AG09309 (cell line): ENCODE measurements at places on chromosomes 7 and 10.

GRCh38 chr10:33252794-33253203 lies 81.7 kb downstream of the NRP1 start:
- peak; percentile 71 for DNase-seq

- DNase-seq, result no peak
Measured at GRCh38 chr7:142376356-142376997, 118.6 kb upstream of the PRSS58 start.

DNA sequence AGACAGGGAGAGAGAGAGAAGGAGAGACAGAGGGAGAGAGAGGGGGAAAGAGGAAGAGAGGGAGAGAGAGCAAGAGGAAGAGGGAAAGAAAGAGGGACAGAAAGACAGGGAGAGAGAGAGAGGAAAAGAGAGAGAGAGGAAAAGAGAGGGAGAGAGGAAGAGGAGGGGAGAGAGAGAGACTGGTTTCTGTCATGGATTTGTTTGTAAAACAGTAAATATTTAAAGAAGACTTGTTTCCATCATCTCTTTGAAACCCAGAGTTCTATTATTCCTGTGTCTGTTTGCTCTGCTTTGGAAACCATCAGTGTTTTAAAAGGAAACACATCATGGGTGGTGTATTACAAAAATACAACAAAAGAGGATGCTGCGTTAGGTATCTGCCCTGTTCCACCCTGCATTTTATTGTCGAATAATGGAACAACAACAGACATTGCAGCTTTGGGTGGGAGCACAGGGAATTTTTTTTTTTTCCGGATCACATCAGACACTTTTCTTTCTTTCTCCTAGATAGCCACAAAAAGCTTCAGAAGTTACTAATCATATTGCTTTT lies 150.7 kb upstream of the RSU1 start:
- no peak for DNase-seq

- no peak for DNase-seq
Measured at GRCh38 chr10:131654471-131655087, 246.2 kb upstream of the PPP2R2D start.

- no peak for DNase-seq
Measured at GRCh38 chr7:147311336-147311735, 1194.7 kb downstream of the CNTNAP2 start.

GRCh38 chr7:3956949-3957348 lies 655.9 kb downstream of the SDK1 start:
- DNase-seq, result no peak

DNA sequence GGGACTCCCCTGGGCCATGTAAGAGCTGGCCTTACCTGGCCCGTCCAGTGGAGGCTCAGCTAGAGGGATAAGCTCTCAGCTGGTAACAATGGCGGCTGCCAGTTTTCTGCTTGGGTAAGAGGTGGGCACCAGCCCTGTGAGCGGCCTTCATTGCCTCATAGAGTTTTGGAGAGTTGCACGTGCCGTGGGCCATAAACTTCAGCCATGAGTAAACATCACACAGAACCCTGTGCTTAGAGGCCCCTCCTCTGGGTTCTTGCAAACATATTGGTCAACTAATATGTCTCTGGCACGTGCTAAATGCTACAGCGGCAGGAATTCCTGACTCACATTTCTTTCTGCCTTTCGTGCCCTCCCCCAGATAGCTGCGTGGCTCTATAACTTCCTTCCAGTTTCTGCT lies 103.9 kb upstream of the LEP start:
- peak; percentile 39 for DNase-seq

DNA sequence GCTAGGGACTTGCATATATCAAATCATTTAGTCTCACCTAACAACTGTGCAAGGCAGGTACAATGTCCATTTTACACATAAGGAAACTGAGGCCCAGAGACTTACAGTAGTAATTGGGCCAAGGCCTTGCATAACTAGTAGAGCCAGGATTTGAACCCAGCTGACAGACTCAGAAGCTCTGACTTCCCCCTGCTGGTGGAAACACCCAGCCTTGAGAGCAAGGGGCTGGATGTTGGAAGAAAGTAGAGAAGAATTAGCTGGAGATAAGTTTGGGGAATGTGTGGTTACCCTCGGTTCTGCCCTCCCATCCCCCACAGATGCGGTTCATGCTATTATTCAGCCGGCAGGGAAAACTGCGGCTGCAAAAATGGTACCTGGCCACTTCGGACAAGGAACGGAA lies 2.0 kb downstream of the AP1S1 start:
- DNase-seq, result no peak

GRCh38 chr10:30868611-30869010 lies 163.1 kb downstream of the ZNF438 start:
- DNase-seq, result no peak

DNA sequence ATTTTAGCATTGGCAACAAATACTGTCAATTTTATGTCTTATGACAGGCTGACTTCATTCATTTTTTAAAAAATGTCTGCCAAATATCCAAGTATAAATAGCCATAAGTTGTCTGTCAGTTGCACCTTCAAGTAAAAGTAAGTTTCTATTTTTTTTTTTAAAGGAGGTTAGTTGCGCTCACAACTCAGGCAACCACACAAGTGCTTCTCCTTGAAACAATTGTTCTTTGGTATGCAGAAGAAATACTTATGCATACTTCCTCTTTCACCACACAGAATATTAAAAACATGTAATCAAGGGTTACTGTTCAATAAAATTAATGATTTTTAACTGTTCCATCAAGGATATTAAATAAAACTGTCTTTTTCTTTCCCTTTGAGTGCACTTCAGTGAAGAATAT lies 97.9 kb downstream of the RTKN2 start:
- DNase-seq, result no peak

DNA sequence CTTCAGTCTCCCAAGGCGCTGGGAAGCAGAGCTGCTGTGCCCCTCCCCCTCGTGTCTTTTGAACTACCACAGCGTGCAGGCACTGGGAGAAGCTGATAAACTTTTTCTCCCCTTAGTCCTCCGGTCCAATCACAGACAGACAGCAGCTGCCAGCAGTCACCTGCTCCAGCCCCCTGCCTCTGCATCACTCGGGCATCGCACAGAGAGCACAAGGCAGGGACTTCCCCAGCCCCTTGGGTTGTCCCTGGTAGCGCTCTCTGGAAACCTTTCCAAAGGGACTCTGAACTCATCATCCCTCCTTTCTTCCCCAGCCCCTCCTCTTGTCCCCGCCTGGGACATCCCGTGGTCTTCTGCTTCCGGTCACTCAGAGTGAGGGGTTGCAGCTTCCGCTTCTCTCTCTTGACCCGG lies 1.4 kb upstream of the NEUROG3 start:
- DNase-seq, result no peak

- no peak for DNase-seq
Measured at GRCh38 chr7:143495851-143496250, 18.2 kb downstream of the TAS2R41 start.

- no peak for DNase-seq
Measured at GRCh38 chr7:27073076-27073475, 22.7 kb downstream of the HOXA1 start.

GRCh38 chr7:140079121-140079536 lies 16.4 kb upstream of the PARP12 start:
- DNase-seq, result no peak

DNA sequence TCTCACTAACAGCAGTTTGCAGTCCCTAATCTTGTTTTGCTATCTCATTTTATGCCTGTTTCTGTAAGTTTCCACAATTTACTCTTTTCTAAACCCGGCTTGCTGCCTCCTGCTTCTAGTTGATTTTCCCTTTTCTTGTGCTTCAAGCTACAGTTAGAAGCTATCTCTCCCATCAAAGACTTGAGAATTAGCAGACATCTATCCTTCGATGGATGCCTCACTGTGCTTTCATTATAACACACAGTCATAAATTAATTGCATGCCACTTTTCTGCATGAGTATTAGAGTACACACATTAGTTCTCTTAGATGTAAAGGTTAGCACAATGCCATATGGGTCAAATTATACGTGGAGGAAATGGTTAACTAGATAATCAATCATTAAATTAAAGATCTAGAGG lies 48.7 kb downstream of the SEMA3A start:
- DNase-seq, result no peak

- no peak for DNase-seq
Measured at GRCh38 chr10:585502-585901, 104.0 kb downstream of the DIP2C start.

DNA sequence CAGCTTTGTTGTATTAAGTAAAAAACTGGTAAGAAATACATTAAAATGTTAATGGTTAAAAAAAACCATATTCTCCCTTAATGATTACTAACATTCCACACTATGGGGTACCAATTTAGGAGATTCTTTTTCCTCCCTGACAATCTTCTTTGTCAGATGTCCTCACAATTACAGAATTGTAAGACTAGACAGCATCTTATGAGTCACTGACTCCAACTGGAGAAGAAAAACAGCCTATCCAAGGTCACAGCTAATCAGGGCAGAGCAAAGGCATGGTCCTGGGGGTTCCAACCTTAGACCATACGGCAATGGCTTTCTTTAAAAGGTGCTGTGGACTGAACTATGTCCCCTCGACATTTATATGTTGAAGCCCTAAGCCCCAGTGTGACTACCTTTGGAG lies 127.6 kb downstream of the DLG5 start:
- DNase-seq, result no peak

DNA sequence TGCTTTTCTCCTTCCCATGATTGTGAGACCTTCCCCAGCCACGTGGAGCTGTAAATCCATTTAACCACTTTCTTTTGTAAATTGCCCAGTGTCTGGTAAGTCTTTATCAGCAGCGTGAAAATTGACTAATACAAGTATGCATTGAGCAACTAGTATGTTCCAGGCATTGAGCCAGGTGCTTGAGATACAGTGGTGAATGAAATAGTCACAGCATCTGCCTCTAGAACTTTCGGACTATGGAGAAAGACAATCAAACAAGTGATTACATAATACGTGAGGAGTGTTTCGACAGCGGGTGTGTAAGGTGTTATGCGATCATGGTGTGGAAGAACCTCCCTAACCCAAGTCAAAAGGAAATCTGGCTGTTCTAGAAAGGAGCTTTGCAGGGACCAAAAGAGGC lies 21.6 kb upstream of the NUP205 start:
- peak; percentile 72 for DNase-seq

- no peak for DNase-seq
Measured at GRCh38 chr7:5404421-5404826, 19.2 kb downstream of the TNRC18 start.

DNA sequence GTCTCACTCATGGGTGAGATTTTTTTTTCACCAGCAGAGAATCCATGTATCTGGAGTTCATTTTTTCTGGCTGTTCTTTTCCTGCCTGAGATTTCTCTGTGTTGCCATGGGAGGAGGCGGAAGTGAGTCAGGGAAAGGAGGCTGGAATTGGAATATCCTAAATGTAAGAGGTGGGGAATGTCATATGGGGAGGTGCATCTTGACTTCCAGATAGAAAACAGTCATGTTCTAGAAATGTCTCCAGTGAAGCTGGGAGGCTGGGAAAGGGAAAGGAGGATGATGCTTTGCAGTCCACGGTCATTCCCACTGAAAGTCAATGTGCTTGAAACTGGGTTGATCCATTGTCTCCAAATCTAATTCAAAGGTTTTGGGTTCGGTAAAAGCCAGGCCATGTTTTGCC lies 39.7 kb upstream of the HPS1 start:
- peak; percentile 49 for DNase-seq

DNA sequence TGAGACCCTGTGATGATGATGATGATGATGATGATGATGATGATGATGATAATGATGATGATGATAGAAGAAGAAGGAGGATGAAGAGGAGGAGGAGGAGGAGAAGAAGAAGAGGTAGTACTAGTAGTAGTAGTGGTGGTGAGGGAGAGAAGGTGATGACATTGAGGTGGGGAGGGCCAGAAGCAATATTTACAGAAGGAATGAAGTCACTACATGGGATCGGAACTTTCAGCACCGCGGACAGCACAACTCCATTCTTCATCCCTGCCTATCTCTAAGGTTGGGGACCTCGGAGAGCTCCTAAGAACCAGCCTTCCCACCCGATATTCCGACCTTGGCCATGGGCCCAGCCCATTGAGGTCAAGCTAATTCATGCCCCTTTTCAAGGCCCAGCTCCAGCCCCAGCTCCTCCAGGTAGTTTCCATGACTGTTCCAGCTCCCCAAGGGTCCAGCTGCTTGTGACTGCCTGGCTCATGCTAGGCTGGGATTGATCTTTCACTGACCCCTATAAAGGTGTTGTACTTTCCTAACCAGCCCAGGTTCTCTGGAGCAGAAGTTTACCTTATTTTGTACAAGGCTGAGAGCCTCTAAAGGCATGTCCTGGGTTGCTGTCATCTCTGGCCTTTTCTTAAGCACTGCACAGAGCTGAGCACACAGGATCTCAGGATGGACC lies 10.3 kb downstream of the CRHR2 start:
- DNase-seq, result peak; percentile 1

DNA sequence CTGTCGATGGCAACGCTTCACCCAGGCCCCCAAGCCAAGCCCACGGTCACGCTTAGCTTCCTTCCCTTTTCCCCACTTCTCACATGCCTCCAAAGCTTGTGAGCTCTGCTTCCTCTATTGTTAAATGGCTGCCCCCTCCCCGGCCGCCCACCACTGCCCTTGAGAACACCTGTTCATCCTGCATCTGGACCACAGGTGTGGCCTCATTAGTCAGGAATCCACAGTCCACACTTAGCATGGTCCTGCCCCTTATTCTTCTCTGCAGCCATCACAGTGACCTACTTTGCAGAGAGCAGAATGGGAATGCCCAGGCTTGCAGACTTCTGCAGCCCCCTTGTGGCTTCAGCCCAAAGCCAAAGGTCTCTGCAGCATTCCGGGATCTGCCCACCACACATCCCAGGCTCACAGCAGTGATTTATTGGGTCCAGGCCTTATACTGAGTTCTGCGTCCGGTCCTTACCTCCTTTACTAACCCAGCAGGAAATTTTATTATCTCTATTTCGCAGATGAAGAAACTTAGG lies 66.9 kb downstream of the PTPRE start:
- DNase-seq, result no peak

DNA sequence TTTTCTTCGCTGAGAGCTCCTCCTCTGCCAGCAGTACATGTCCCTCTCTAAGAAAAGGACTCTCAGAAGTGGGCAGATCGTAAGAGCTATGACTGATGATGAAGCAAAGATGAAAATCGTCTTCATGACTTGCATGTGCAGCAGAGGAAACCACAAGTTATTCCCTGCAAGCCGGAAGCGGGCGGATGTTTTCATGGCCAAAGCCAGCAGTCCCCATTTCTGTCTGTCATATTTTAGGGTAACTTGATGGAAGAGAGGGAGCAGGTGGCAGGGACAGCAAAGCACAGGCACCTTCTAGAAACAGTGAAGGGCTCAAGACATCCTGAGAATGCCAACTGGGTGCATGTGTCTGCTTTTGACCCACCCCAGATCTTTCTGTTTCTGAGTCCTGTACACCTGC lies 19.9 kb downstream of the KLF6 start:
- no peak for DNase-seq

DNA sequence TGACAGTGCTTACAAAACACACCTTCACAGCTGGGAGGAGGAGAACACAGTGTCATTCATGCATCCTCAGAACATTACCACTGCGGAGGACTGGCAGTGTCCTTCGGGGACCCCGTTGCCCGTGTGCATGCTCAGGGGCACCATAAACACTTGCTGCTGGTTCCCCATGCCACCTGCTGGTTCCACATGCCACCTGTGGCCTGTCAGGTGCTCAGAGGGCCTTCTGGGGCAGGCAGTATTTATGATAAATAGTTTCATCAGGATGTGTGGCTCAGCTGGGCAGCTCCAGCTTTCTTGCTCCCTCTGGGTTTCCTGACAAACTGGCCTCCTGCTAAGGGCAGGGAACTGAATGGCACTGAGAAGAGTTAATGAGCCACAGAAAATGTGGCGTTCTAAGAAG lies 32.1 kb downstream of the CELF2 start:
- no peak for DNase-seq
